ENCODE measurements at places on chromosomes 2 and 18. TPM values are rescaled to one million over a fixed set of nuclear protein-coding genes. Genes with fewer than 3 reads are reported as not detected.

FN1 gene
- total RNA-seq: 6.7 TPM

SERPINB13 gene
- total RNA-seq: not detected

ALPI gene
- total RNA-seq: not detected

GKN2 gene
- not detected for total RNA-seq

CFAP65 gene
- not detected for total RNA-seq

WNT10A gene
- total RNA-seq: 10.7 TPM

PSD4 gene
- total RNA-seq: 147 TPM

PXDN gene
- total RNA-seq: 5.4 TPM

CCBE1 gene
- 0.32 TPM for total RNA-seq

RSAD2 gene
- 6.7 TPM for total RNA-seq

DNA sequence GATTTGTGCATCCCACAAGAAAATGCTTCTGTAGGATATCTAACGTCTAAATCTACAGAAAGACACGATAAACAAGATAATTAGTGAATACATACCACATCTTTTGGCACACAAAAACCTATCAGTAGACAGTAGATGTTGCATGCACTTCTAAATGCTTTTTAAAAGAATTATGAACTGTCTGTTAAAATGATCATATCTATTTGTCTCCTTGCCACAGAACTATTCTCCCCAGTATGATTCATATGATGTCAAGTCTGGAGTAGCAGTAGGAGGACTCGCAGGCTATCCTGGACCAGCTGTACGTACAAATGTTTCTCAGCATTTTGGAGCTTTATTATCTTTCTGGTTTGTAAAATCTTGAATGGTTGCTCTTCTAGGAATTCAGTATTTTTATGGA, 12.7 kb downstream of the COL3A1 start:
- no peak overlapping the region for H3K27ac ChIP-seq
- DNase-seq: no peak
- H3K36me3 ChIP-seq: no peaks in the 10 kb centered on the region

- no peak overlapping the region for H3K4me3 ChIP-seq
- H3K4me1 ChIP-seq: no peaks in the 10 kb centered on the region
- H3K36me3 ChIP-seq: no peaks in the 10 kb centered on the region
- no peak overlapping the region for H3K27ac ChIP-seq
- no peak for DNase-seq
- H3K27me3 ChIP-seq: peaks cover 3% of the 10 kb centered on the region
These were observed 243.0 kb upstream of the CHST9 start for GRCh38 chr18:27428120-27428519.

GRCh38 chr18:21163647-21164547, 52.3 kb upstream of the ROCK1 start:
- peaks cover 9% of the 10 kb centered on the region for H3K27me3 ChIP-seq
- H3K27ac ChIP-seq: no peak overlapping the region
- no peak for DNase-seq
- no peaks in the 10 kb centered on the region for H3K36me3 ChIP-seq

- DNase-seq: no peak
- no peaks in the 10 kb centered on the region for H3K4me1 ChIP-seq
- H3K36me3 ChIP-seq: no peaks in the 10 kb centered on the region
- H3K27ac ChIP-seq: no peak overlapping the region
- peaks cover 2% of the 10 kb centered on the region for H3K27me3 ChIP-seq
- H3K4me3 ChIP-seq: no peak overlapping the region
These were observed 478.6 kb downstream of the SLC4A3 start for GRCh38 chr2:220106065-220106464.

GRCh38 chr2:159262904-159263303, 23.6 kb downstream of the WDSUB1 start:
- H3K4me1 ChIP-seq: no peaks in the 10 kb centered on the region
- no peak for DNase-seq
- no peaks in the 10 kb centered on the region for H3K27me3 ChIP-seq
- H3K36me3 ChIP-seq: no peaks in the 10 kb centered on the region
- H3K4me3 ChIP-seq: no peak overlapping the region

DNA sequence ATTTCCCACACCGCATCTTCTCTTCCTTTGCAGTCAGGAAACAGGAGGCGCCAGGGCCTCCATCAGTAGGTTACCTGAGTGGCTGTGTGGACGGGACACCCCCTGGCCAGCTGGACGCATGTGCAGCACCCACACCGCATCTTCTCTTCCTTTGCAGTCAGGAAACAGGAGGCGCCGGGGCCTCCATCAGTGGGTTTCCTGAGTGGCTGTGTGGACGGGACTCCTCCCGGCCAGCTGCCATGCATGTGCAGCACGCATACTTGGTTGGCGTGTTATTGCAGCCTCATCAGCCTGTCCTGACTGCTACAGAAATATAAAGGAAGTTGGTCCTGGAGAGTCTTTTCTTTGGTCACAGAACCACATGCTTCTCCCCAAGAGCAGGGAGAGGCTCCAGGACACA, 74.6 kb downstream of the DCDC2C start:
- H3K4me3 ChIP-seq: no peak overlapping the region
- H3K27me3 ChIP-seq: peaks cover 24% of the 10 kb centered on the region
- no peak overlapping the region for H3K27ac ChIP-seq
- DNase-seq: no peak
- peaks cover 5% of the 10 kb centered on the region for H3K4me1 ChIP-seq
- no peaks in the 10 kb centered on the region for H3K36me3 ChIP-seq

DNA sequence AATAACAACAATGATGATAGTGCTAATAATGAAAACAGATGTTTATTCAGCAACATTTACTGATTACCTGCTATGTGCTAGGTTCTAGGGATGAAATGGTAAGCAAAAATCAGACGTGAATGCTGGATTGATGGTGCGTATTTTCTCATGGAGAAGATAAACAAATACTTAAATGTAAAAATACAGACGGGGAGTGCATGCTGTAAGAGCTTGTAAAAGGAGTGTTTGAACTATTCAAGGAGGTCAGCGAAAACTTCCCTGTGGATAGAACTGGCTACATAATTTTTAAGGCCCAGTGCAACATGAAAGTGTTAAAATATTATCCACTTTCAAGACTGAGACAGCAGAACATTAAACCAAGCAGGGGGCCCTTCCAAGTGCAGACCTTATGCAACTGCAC, 22.1 kb downstream of the MTX2 start:
- no peaks in the 10 kb centered on the region for H3K36me3 ChIP-seq
- no peaks in the 10 kb centered on the region for H3K27me3 ChIP-seq
- H3K27ac ChIP-seq: no peak overlapping the region
- no peak overlapping the region for H3K4me3 ChIP-seq
- no peak for DNase-seq

DNA sequence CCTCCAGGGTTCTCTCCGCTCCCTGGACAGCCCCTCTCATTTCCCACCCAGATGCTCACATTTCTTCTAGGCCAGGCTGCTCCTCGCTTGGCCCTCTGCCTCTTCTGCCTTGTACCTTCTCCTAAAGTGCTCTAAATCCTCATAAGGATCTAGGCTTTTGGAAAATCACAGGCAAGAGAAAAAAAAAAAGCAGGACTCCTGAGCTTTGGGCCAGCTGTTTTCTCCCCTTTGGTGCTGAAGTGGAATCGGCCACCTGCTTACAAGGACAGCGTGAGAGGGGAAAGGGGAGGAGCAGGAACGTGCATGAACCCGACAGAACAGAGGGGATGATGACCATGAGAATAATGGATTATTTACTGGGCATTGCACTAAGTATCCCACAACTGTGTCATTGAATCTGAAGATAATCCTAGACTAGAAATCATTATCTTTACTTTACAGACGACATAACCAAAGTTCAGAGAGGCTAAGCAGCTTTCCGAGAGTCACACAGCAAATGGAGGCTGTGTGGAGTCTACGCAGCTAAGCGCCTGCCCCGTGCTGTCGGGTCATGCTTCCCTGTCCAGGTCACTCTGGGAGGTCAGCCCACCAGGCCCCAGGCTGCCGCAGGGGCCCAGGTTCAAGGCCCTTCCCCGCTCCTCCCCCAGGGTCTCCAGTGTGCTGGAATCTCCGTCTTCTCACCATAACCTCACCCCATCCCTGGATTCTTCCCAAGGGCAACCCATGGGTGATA, 141.9 kb downstream of the PXDN start:
- DNase-seq: no peak
- no peak overlapping the region for H3K4me3 ChIP-seq
- peaks cover 3% of the 10 kb centered on the region for H3K4me1 ChIP-seq
- no peaks in the 10 kb centered on the region for H3K36me3 ChIP-seq
- no peaks in the 10 kb centered on the region for H3K27me3 ChIP-seq

GRCh38 chr2:241657786-241658254, 20.3 kb downstream of the ATG4B start:
- H3K4me3 ChIP-seq: no peak overlapping the region
- no peaks in the 10 kb centered on the region for H3K4me1 ChIP-seq
- H3K27me3 ChIP-seq: no peaks in the 10 kb centered on the region

DNA sequence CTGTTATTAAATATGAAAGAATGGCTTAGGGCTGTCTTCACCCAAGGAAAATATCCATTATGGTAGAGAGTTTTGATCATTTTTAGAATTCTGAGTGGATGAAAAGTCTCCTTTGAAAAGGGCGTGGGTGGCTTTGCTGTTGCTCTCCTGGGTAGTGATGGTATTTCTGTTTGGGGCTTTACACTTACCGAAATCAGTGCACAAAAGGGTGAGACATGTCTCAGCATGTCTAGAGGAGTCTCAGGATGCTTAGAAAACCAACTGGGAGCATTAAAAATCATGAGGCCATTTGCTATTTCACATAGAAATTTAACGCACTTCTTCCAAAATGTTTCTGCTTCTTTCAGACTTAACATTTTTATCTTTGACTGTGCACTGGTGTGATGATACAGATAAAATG, 49.6 kb downstream of the ZCCHC2 start:
- no peak overlapping the region for H3K4me3 ChIP-seq
- no peak for DNase-seq
- no peaks in the 10 kb centered on the region for H3K27me3 ChIP-seq
- no peaks in the 10 kb centered on the region for H3K4me1 ChIP-seq
- no peak overlapping the region for H3K27ac ChIP-seq

DNA sequence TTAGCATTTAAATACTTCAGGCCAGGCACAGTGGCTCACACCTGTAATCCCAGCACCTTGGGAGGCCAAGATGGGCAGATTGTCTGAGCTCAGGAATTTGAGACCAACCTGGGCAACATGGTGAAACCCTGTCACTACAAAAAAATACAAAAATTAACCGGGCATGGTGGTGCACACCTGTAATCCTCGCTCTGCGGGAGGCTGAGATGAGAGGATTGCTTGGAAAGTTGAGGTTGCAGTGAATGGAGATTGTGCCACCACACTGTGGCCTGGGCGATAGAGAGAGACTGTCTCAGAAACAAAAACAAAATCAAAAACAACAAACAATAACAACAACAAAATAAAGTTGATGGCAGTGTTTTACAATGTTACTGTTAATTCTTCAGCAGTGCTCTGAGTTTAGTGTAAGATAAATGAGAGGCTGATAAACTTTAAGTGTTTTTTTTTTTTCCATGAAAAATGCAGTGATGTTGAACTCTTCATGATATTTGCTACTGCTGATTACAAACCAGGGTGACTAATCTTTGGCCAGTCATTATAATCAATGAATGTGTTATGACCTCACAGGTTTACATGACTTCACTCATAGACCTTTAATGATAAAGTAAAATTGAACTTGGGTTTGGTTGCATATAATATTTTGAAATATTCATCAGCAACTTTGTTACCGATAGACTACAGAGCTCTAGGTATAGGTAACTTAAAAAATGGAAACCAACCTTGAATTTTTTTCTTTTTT, 2.5 kb downstream of the ITGAV start:
- DNase-seq: no peak
- no peaks in the 10 kb centered on the region for H3K36me3 ChIP-seq
- H3K4me3 ChIP-seq: no peak overlapping the region
- H3K4me1 ChIP-seq: peaks cover 8% of the 10 kb centered on the region
- no peaks in the 10 kb centered on the region for H3K27me3 ChIP-seq

DNA sequence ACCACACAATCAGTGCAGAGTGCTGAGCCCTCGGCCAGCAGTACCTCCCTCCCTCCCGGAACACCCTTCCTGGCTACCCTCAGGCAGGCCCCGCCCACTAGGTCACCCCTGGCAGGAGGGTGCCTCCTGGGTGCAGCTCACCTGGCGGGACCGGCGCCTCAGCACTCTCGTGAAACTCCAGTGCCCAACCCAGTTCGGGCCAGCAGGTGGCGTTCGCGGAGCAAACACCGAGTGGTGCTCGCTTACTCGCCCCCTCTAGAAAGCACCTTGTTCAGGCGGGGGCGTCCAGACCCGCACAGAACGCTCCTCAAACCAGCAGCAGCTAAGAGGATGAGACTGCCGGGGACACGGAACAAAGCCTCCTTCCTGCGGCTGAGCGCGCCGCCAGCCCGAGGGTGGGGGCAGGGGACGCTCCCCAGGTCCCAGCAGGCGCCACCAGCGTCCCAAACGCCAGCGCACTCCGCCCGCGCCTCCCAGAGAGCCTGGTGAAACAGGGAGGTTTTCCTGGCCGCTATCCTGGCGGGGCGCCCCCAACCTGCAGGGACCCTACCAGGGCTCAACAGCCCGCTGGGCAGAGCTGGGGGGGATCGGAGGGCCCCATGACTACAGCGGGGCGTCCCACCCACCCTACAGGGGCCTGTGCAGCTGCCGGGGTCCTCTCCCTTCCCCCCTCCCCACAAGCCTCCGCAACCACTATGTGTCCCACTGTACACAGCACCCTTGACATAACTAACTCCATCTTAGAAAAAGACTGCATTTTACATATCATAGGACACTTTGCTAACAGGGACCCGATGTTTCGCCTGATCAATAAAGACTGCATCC, 44.7 kb downstream of the MRPS5 start:
- H3K27ac ChIP-seq: peak overlapping the region; percentile 79
- DNase-seq: peak; percentile 85
- peaks cover 41% of the 10 kb centered on the region for H3K4me1 ChIP-seq
- peaks cover 24% of the 10 kb centered on the region for H3K27me3 ChIP-seq
- no peaks in the 10 kb centered on the region for H3K36me3 ChIP-seq
- H3K4me3 ChIP-seq: peak overlapping the region; percentile 85

DNA sequence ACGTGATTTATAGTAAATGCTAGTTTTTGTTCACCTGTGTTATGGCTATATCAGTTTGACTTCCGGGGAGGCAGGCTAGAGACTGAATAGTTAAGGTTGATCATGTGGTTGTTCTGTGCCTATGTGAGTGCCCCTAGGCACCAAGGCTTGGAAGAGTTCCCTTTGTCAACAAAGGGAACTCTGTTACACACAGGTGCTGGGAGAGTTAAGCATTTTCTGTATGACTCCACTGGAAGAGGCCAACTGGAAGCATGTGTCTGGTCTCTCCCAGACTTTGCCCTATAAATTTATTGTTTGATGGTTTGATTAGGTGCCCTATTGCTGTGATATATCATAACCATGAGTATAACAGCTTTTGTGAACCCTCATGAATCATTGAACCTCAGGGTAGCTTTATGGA, 63.8 kb downstream of the ARL6IP6 start:
- DNase-seq: no peak
- no peak overlapping the region for H3K4me3 ChIP-seq
- H3K4me1 ChIP-seq: no peaks in the 10 kb centered on the region
- H3K27ac ChIP-seq: no peak overlapping the region
- peaks cover 3% of the 10 kb centered on the region for H3K27me3 ChIP-seq

DNA sequence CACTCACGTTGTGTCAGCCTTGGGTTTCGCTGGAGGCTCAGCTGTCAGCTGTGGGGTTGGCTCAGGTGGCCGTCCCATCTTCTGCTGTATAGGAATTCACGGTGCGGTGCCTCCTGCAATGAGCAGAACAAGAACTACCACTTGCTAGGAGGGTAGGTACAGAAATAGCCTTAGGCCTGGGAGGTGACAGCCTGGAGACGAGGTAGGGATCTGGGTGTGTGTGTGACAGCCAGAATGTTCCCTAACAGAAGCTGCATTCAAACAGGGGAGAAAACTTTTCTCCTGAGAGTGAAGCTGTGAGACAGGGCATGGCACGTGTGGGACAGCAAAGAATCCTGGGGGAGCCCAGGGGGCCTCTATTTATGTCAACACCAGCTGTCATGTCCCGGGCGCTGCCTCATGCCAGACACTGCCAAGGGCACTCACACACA, 8.4 kb upstream of the MAL start:
- DNase-seq: no peak
- no peaks in the 10 kb centered on the region for H3K27me3 ChIP-seq
- H3K4me3 ChIP-seq: no peak overlapping the region
- no peak overlapping the region for H3K27ac ChIP-seq
- H3K4me1 ChIP-seq: peaks cover 11% of the 10 kb centered on the region
